Esophagus squamous epithelium (tissue), 5 donors: ENCODE measurements at places on chromosomes 7 and 10.

GRCh38 chr10:43822631-43823580, 174.2 kb upstream of the ZNF32 start:
- no peaks in the 10 kb centered on the region for H3K4me1 ChIP-seq
- H3K36me3 ChIP-seq: no peaks in the 10 kb centered on the region
- H3K27ac ChIP-seq: peak overlapping the region; percentile 35
- H3K27me3 ChIP-seq: no peaks in the 10 kb centered on the region
- DNase-seq: no peak
- H3K4me3 ChIP-seq: no peak overlapping the region

- no peak overlapping the region for H3K27ac ChIP-seq
- no peaks in the 10 kb centered on the region for H3K36me3 ChIP-seq
- DNase-seq: no peak
- no peak overlapping the region for H3K4me3 ChIP-seq
- peaks cover 3% of the 10 kb centered on the region for H3K4me1 ChIP-seq
Measured at GRCh38 chr10:92544296-92544695, 29.6 kb downstream of the IDE start.

DNA sequence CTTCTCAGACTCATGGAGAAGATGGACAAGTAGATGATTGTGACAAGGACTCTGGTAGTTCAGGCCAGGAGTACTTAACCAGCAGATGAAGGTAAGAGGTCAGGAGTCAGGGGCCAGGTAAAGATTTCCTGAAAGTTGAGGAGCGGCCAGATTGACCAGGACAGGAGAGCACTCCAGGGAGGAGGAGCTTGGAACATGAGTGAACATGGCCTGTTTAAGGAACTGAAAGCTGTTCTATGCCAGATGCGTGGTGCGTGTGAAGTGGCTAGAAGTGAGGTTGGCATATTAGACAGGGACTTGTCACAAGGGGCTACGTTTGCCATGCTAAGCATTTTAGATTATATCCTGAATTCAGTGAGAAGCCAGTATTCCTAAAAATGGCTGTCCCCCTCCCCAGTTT, 157.2 kb downstream of the WNT2 start:
- no peaks in the 10 kb centered on the region for H3K4me1 ChIP-seq
- no peak for DNase-seq
- no peak overlapping the region for H3K27ac ChIP-seq
- no peaks in the 10 kb centered on the region for H3K27me3 ChIP-seq

GRCh38 chr7:98399890-98400541, 874 bp downstream of the BAIAP2L1 start:
- H3K4me3 ChIP-seq: peak overlapping the region; percentile 89
- peaks cover 33% of the 10 kb centered on the region for H3K4me1 ChIP-seq
- no peak for DNase-seq
- no peaks in the 10 kb centered on the region for H3K36me3 ChIP-seq
- peak overlapping the region; percentile 84 for H3K27ac ChIP-seq
- no peaks in the 10 kb centered on the region for H3K27me3 ChIP-seq

DNA sequence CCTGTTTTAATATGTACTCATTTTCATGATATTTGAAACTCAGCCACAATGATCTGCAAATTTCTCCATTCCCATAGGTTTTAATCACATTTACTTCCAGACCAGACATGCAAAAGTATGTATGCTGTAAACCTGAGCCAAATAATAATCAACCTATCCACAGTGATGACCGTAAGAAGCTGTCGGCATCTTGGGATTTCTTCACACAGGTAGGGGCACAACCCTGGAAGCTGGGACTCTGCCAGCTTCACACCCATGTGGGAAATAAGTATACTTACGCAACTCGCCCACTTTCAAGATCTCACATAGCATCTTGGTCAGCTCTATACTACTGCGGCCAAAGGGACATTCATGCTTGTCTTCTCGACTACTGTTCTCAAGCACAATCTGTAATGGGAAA, 352.3 kb downstream of the ELMO1 start:
- no peaks in the 10 kb centered on the region for H3K27me3 ChIP-seq
- H3K36me3 ChIP-seq: no peaks in the 10 kb centered on the region
- no peak overlapping the region for H3K27ac ChIP-seq
- no peaks in the 10 kb centered on the region for H3K4me1 ChIP-seq

DNA sequence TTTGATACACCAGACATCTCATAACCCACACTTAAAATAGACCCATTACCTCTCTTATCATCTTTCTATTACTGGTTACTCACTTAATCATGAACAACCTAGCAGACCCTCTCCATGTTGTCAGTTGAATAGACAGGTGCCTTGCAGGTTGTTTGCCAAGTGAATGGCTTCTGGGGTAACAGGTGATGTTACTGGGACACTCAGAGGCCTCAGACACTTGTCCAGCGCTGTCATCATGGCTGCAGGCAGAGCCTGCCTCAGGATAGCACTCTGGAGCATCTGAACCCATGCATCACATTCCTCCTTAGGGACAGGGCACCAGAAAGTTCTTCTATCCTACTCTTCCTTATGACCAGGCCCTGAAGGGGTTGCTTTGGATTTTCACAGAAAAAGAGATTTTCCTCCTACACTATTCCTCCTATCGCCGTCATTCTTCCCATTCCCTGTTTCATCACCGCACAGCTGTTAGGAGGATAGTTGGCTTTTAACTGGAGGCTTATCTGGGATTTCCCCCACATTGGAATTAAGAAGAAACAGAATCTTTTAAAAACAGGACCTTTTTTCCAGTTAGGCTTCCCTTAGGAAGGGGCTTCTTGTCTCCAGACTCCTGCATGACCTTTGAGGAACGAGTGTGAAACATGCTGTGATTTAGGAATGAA, 182.1 kb downstream of the VTI1A start:
- no peak for DNase-seq
- no peak overlapping the region for H3K4me3 ChIP-seq

GRCh38 chr10:105187243-105187642, 546.2 kb downstream of the SORCS3 start:
- H3K27me3 ChIP-seq: no peaks in the 10 kb centered on the region
- H3K36me3 ChIP-seq: no peaks in the 10 kb centered on the region
- H3K27ac ChIP-seq: no peak overlapping the region

DNA sequence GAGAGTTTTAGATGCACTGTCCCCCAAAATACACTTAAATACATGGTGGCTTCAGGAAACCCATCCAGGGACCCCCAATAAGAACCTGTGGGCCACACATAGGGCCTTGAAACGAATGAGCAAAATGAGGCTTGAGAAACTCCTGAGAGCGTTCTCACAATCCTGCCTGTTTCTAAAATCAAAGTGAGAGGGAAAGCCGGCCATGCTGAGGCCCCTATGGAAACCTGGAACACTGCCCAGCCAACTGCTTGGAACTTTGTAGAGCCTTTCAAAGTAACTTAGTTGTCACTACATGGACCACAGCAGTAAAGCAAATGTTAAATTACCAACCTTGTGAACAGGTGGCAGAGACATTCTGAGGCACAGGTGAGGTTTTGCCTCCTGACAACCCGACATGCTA, 13.4 kb downstream of the SGMS1 start:
- H3K36me3 ChIP-seq: no peaks in the 10 kb centered on the region
- H3K4me1 ChIP-seq: peaks cover 56% of the 10 kb centered on the region
- no peak overlapping the region for H3K27ac ChIP-seq
- H3K27me3 ChIP-seq: no peaks in the 10 kb centered on the region
- H3K4me3 ChIP-seq: no peak overlapping the region

- DNase-seq: no peak
- no peak overlapping the region for H3K4me3 ChIP-seq
- H3K36me3 ChIP-seq: no peaks in the 10 kb centered on the region
Measured at GRCh38 chr10:59435707-59436106, 73.4 kb upstream of the FAM13C start.

DNA sequence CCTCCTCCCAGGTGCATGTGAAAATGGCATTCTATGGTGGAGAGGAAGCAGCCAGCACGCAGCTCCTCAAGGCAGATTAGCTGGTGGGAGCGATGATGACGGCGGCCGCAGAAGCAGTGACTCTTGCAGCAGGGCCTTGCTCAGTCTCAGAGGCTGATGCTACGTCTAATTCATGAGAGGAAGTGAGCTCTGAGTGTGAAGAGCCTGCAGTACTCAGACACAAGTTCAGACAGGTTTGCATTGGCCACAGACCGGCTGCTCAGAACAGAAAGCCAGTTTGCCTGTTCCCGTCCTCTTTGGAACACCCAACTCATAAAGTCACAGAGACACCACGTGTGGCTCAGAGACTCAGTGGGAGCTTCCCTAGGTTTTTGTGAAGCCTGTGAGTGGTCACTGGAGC, 136.5 kb downstream of the ADARB2 start:
- H3K4me1 ChIP-seq: no peaks in the 10 kb centered on the region
- H3K27me3 ChIP-seq: no peaks in the 10 kb centered on the region
- H3K36me3 ChIP-seq: no peaks in the 10 kb centered on the region
- H3K27ac ChIP-seq: peak overlapping the region; percentile 70
- no peak for DNase-seq

DNA sequence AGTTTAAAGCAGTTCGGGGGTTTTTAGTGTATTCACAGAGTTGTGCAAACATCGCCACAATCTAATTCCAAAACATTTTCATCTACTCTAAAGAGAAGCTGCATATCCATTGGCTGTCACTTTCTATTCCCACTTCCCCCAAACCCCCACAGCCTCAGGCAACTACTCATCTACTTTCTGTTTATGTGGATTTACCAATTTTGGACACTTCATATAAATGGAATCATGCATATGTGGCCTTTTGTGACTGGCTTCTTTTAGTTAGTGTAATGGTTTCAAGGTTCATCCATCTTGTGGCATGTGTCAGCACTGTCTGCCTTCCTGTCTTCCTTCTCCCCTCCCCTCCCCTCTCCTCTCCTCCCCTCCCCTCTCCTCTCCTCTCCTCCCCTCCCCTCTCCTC, 78.5 kb upstream of the FZD1 start:
- no peaks in the 10 kb centered on the region for H3K36me3 ChIP-seq
- no peak overlapping the region for H3K4me3 ChIP-seq
- H3K27me3 ChIP-seq: no peaks in the 10 kb centered on the region
- H3K27ac ChIP-seq: no peak overlapping the region
- no peaks in the 10 kb centered on the region for H3K4me1 ChIP-seq

DNA sequence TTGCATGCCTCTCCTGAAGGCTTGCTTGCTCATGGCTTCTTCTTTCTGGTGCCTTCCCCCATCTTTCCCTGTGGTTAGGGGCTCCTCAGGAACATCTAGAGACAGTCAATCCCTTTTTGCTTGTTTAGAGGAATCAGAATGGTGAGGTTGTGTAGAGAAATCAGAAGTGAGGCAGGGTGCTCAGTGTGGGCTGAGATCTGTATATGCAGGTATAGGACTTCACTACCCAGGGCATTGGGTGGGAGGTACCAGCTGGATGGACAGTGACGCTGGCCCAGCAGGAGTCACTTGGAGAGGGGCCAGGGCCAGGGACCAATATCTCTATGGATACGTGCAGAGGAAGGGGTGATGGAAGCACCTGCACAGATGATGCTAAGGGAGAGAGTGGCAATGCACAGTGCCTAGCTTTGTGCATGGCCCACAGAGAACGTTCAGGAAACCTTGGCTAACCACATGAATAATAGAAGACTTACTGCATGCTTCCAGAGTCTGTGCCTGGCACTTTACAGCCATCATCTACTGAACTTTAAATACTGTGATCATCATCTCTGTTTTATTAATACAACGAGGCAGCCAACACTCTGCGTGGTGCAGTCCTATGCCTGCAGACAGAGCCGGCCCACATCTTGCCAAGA, 255.2 kb downstream of the ABCA13 start:
- H3K27ac ChIP-seq: no peak overlapping the region
- no peaks in the 10 kb centered on the region for H3K36me3 ChIP-seq
- H3K4me3 ChIP-seq: no peak overlapping the region
- H3K27me3 ChIP-seq: no peaks in the 10 kb centered on the region
- no peaks in the 10 kb centered on the region for H3K4me1 ChIP-seq

DNA sequence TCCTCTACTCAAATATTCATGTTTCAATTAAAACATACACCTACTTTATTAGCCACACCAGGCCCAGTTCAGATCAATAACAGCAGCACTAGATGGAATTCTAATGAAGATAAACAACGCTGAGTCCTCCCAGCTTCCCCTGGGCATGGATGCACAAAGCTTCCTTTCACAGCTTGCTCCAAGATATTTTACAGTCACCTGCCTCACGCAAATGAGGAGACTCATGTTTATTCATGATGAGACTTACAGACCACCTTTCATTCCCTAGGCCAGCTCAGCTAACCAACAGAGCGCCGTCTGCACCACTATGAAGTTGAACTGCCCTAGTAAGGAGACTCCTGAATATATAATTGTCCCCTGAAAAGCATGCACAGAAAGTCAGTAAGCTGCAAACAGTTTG, 283.0 kb upstream of the AOAH start:
- no peak overlapping the region for H3K4me3 ChIP-seq
- no peaks in the 10 kb centered on the region for H3K27me3 ChIP-seq
- no peaks in the 10 kb centered on the region for H3K36me3 ChIP-seq
- no peak overlapping the region for H3K27ac ChIP-seq

DNA sequence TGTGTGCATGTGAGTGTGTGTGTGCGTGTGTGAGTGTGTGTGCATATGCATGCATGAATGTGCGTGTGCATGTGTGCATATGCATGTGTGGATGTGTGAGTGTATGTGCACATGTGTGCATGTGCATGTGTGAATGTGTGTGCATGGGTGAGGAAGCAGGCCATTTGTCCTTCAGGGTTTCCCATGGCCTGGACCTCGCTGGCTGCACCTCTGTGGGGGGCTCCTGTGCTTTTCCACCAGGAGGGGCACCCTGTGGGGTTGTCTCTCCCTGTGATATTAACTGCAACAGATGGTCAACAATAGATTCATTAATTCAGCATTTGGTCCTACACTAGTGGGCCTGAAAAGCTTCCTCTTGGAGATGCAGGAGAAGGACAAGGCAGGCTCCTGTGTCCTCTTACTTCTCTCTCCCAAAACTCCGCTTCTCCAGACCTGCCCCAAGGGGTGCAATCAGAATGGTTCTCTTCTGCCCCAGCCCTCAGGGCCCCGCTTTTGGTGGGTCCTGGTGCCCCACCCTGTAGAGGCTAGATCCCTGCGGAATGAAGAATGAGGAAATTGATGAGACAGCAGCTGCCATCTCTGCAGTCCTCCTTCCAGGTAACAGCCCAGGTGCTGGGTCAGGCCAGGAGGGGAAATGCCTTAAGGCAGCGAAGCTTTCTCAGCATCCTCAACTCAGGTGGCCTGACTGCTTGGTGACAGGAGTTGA, 41.5 kb upstream of the NUB1 start:
- no peaks in the 10 kb centered on the region for H3K36me3 ChIP-seq
- peaks cover 10% of the 10 kb centered on the region for H3K4me1 ChIP-seq
- H3K27me3 ChIP-seq: peaks cover 3% of the 10 kb centered on the region

GRCh38 chr10:131960631-131961046, 21.1 kb downstream of the BNIP3 start:
- H3K4me1 ChIP-seq: no peaks in the 10 kb centered on the region
- no peak overlapping the region for H3K27ac ChIP-seq
- DNase-seq: no peak
- no peak overlapping the region for H3K4me3 ChIP-seq

DNA sequence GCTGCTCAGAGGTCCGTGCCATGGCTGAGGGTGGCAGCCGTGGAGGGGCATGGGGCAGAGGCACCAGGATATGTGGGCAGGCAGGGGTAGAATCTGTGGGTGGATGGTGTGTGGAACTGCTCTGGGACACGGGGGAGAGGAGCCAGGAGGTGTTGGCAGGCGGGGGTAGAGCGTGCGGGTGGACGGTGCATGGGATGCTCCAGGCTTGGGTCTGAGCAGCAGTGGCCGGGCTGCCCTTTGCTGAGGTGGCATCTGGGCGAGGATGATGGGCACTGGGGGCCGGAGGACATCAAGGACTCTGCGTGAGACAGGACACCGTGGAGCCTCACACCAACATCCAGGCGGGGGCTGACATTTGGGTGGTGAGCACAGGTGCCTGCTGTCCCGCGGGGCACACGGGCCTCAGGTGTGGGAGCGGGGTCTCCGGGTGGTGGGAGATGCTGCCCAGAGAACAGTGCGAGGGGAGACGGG, 46.2 kb downstream of the JAKMIP3 start:
- no peak overlapping the region for H3K27ac ChIP-seq
- H3K27me3 ChIP-seq: no peaks in the 10 kb centered on the region
- no peaks in the 10 kb centered on the region for H3K4me1 ChIP-seq
- no peaks in the 10 kb centered on the region for H3K36me3 ChIP-seq
- no peak overlapping the region for H3K4me3 ChIP-seq
- no peak for DNase-seq
